Tongue (tissue), 3 donors: ENCODE measurements at places on chromosomes 3 and 15. TPM values are rescaled to one million over a fixed set of nuclear protein-coding genes. Genes with fewer than 3 reads are reported as not detected.

DNA sequence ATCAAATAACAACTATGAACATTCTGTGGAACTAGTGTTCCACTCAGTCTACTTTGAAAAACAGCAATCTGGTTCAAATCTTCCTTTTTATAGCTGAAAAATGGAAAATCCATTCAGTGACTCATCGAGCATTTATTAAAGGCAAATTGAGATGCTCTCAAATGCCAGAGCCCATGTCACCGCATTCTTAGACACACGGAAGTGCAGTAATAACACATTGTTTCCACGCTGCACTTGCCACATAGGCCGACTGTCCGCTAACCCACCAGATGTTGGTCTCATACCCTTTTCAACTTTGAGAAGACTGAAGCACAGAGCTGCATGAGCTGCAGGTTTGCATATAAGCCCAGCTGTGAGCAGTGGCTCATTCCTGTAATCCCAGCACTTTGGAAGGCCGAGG lies 95.9 kb downstream of the TMEM266 start:
- DNase-seq, result no peak

- no peak for DNase-seq
These were observed 18.6 kb downstream of the SPCS1 start for GRCh38 chr3:52724511-52724910.

Gene TMEM43
- total RNA-seq, result 103 TPM

DNA sequence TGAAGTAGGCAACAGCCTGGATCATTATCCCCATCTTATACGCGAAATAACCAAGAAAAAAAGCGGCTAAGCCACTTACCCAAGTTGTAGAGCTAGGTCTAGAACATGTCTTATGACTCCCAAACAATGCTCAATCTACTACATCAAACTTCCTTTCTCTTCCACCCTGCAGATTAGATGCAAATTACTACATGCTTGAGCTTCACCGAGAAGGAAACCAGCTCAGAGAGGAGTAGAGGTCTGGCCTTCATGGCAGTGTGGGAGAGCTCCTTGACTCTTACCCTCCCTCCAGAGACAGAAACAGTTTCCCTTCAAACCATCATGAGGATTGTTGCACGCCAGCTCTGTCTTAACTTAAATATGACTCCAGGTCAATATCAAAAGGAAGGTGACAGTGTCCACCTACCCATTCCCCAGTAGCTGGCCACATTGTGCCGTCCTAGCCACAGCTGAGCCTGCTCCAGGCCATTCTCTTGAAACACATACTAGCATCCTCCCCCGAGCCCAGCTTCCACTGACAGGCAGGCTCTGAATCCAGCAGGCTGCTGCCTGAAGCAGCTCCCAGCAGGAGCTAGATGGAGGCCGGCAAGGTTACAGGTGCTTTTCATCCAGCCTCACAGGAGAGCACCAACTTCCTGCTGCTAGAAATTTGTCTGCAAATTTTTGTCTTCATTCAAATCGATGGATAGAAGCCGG lies 56.8 kb downstream of the CPN2 start:
- DNase-seq, result no peak

Gene CDCP1
- total RNA-seq, result 8.1 TPM

Gene MYZAP
- 3.5 TPM for total RNA-seq

Gene ARHGAP31
- 16.4 TPM for total RNA-seq

GRCh38 chr3:5250467-5251195 lies 63.1 kb downstream of the EDEM1 start:
- DNase-seq, result peak; percentile 18

DNA sequence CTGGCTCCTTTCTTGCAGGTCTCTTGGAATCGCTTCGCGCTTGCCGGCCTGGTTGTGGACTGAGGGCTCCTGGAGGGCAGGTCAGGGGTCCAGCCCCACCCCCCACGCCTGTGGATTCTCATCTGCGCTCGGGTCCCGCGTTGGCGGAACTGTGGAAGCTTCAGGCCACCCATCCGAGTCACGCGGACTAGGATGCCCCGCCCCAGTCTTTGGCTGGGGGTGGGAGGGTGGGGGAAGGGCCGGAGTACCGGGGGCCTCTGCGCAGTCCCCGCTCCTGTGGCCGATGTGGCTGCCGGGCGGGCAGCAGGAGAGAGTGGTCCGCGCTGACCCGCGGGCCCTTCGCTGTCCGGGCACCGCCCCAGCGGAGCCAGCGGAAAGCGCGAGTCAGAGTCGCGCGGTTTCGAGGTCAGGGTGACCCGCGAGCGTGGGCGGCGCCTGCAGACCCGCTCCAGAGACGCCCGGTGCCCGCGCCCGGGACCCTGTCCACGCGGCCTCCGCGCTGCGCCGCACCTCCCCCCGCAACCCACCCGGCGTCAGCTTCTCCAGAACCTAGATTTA lies 114.2 kb downstream of the KLF13 start:
- peak; percentile 41 for DNase-seq

Gene RFTN1
- 23.7 TPM for total RNA-seq

GRCh38 chr3:15959434-15959811 lies 161.6 kb upstream of the ANKRD28 start:
- DNase-seq, result peak; percentile 56

Gene SAMMSON
- total RNA-seq, result 0.41 TPM

- DNase-seq, result no peak
These were observed 19.1 kb downstream of the DNAJB8 start for GRCh38 chr3:128447561-128448013.

DNA sequence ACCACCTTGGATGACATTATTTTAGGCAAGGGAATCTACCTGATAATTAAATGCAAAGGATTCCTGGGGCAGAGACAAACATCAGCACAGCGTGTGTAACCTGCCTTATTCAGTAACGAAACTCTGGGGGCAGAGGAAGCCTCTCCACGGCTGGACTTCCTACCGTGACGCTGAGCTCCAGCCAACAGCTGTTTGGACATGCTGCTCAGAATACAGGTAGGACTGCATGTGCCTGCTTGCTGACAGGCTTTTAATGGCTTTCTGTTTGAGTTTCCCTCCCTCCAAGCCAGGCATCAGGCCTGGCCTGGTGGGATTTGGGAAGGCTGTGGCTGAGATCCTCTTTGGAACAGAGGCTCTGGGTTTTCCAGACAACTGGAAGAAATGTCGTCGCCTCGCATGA lies 150.6 kb downstream of the ADAMTS17 start:
- peak; percentile 75 for DNase-seq

Gene SEMA3G
- 14.0 TPM for total RNA-seq

Gene CALML4
- total RNA-seq, result 4.3 TPM

Gene PRICKLE2
- 49.3 TPM for total RNA-seq

DNA sequence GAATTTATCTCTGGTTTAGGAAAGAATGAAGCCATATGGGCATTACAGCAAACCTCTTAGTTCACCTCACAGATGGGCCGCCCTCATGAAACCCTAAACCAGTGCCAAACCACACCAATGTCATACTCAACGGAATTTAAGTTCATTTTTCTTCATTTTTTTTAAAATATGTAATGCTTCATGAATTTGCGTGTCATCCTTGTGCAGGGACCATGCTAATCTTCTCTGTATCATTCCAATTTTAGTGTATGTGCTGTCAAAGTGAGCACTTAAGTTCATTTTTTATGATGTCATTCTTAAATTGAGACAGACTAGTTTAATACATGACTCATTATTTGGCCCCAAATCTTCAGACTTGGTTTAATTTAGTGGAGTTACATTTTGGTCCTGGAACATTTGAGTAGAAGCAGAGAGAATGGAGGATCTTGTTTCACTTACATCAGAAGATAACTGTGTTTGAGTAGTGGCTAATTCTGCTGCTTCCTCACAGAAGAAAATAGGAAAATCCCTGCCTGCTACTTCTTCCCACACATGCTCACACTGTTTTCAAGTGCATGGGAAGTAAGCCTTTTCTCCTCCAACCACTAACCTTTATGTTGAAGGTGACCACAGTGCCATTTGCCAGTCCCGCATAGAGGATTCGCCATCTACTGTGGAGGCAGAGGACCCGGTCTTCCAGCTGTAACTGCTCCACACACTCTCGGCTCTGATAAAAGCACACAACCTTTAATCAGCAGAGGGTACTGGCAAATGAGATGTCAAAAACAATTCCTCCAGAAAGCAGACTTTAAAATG lies 63.3 kb downstream of the ZNF106 start:
- DNase-seq, result peak; percentile 19

Gene GCNT3
- total RNA-seq, result 5.3 TPM

Gene STAC
- total RNA-seq, result 32.6 TPM
